Stimulated activated CD4-positive, alpha-beta T cell treated with anti-CD3 and anti-CD28 coated beads, Interleukin-1b, Interleukin-23, amount 100 ng/mL, for 1 hour (primary cell): ENCODE measurements at places on chromosomes 5 and 9.

DNA sequence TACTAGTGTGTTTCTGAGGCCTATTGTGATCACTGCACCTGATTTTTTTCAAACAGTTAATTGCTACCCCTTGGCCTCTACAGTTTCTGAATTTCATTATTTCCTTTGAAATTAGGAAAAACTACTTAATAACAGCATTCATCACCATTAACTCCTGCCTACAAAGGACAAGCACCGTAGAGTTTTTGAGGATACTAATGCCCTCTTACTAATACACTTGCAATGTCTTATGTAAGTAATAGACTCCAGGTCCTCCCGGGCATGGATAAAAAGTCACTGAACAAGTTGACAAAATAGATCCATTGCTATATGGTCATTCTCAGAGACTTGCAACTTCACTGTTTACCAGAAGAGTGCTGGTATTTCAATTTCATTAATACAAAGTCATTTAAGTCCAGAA lies 1172.5 kb downstream of the CDH12 start:
- no peak for DNase-seq

- DNase-seq, result no peak
Measured at GRCh38 chr9:26033336-26033735, 355.1 kb upstream of the TUSC1 start.

GRCh38 chr9:80775971-80776370 lies 913.4 kb downstream of the TLE1 start:
- no peak for DNase-seq

GRCh38 chr9:117273612-117274011 lies 141.2 kb downstream of the ASTN2 start:
- no peak for DNase-seq

GRCh38 chr5:72711351-72711750 lies 105.1 kb upstream of the TNPO1 start:
- no peak for DNase-seq

GRCh38 chr9:33159777-33160127 lies 7.4 kb downstream of the B4GALT1 start:
- no peak for DNase-seq

- DNase-seq, result no peak
Measured at GRCh38 chr9:114571391-114571790, 16.2 kb upstream of the ATP6V1G1 start.

DNA sequence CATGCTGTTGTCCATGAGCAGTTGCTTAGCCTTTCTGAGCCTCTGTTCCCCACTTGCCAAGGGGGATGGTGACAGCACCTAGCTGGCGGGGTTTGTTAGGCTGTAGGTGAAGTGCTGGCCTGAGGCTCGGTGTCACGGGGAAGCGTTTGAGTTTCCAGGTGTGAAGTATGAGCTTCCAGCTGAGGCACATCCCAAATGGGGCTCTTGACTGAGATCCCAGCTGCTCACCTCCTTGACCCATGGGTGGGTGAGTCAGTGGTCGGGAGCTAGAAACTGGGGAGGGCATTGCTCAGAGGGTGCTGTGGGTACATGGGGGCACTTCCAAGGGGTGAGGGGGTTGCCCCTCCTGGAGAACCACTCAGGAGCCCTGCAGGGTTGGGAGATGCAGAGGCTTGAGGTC lies 26.4 kb upstream of the RNF130 start:
- DNase-seq, result no peak

- peak; percentile 58 for DNase-seq
Measured at GRCh38 chr5:672329-673160, 20.6 kb downstream of the TPPP start.
